Retinal pigment epithelial cell (primary cell): ENCODE measurements at places on chromosomes 2 and 18.

DNA sequence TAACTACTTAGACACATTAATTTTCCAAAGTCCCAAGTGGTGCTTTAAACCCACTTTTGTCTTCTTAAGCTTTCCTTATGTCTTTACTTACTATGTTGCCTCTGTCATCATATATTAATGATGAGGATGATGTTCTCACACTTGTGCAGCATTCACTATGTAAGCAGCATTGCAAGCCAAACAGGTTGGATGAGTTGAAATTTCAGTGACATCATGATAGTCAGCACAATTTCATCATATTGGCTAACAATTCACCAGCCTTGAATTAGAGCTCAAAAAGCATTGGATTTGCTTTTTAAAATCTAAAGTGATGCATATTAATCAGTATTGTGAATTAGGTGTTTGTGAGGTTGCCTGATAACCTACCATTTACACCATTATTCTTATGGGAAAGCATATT lies 7.7 kb downstream of the APLF start:
- no peak for DNase-seq

DNA sequence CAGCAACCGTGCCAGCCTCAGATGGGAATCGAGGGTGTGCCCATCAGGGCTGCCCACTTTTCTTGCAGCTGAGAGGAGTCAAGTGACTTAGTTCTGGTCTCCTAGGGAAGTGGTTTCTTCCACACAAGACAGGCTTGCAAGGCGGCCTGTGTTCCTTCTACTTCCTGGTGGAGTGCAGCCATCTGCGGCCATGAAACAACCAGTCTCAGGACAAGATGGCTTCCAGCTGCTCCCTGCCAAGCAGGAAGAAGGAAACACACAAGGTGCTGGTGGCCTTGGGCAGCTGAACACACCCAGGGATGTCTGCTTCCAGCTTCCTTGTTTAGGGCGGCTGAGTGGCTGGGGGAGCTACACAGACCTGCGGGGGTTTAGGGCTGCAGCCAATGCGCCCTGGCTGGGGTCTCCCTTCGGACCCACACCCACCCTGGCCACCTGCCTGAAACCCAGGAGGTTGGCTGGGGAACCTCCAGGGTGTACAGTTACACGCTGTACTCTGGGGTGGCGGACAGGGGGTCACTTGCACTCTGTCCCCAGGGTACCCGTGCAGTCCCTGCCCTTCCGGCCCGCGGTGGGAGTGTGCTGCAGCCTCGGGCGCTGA lies 34.7 kb downstream of the PTPN18 start:
- no peak for DNase-seq

DNA sequence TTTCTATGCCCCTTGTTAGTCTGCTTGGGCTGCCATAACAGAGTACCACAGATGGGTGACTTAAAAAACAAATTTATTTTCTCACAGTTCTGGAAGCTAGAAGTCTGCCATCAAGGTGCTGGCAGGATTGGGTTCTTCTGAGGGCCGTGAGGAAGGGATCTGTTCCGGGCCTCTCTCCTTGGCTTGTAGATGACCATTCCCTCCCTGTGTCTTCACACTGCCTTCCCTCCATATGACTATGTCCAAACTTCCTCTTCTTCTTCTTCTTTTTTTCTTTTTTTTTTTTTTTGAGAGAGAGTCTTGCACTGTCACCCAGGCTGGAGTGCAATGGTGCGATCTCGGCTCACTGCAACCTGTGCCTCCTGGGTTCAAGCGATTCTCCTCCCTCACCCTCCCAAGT lies 13.1 kb upstream of the CCNYL1 start:
- DNase-seq: no peak

DNA sequence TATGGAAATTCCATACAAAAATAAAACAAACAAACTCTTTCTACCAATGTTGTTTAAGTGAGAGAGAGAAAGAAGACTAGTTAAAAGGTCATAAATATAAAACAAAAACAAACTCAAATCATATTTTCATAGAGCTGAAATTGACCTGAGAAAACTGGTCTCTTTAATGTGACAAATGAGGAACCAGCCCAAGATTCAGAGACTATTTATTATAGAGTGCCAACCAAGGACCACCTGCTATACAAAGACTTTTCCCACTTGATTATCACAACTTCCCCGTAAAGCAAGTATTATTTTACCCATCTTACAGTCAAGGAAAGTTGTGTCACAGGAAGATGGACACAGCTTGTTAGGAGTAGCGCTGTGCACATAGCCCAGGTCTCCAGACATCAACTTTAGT lies 13.3 kb downstream of the ANKRD44 start:
- DNase-seq: no peak

GRCh38 chr2:25808006-25808383 lies 70.3 kb downstream of the ASXL2 start:
- DNase-seq: no peak

- DNase-seq: no peak
These were observed 7.6 kb downstream of the WDR35 start for GRCh38 chr2:19982268-19982667.

DNA sequence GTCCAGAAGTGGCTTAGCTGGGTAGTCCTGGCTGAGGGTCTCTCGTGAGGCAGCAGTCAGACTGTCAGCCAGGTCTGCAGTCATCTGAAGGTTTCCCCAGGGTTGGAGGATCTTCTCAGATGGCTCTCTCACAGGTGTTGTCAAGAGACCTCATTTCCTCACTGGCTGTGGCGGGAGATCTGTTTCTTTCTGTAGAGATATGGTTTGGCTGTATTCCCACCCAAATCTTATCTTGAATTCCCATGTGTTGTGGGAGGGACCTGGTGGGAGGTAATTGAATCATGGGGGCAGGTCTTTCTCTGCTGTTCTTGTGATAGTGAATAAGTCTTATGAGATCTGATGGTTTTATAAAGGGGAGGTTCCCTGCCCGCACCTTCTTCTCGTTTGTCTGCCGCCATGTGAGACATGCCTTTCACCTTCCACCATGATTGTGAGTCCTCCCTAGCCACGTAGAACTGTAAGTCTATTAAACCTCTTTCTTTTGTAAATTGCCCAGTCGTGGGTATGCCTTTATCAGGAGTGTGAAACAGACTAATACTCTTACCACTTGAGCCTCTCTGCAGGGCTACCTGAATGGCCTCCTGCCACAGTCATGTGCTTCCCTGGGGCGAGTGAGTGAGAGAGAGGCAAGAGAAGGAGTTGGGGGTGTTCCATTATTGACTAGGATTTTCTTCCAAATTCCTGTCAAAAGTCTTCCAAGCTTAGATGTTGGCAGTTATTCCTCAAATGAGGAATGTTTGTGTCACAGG lies 23.6 kb downstream of the MALT1 start:
- no peak for DNase-seq

GRCh38 chr2:181679544-181679979 lies 755 bp downstream of the NEUROD1 start:
- no peak for DNase-seq

DNA sequence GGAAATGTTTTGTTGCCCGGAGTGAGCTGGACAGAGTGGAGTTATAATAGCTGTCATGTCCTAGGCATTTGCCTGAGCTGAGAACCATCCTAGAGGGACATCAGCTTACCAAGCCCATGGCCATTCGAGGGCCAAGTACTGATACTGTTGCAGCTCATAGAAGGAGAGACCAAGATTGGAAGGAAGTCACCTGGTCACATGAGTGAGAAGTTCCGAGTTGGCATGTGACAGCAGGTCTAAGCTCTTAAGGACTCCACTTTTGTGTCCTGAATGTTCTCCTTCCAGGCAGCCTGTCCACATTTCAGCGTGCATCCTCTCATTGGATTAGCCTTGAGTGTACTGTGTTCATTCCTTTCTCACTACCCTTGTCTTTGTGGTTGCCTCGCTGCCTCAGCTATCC lies 4.4 kb downstream of the FHOD3 start:
- DNase-seq: no peak

- DNase-seq: no peak
These were observed 435.8 kb upstream of the MEIS1 start for GRCh38 chr2:65999103-65999502.

DNA sequence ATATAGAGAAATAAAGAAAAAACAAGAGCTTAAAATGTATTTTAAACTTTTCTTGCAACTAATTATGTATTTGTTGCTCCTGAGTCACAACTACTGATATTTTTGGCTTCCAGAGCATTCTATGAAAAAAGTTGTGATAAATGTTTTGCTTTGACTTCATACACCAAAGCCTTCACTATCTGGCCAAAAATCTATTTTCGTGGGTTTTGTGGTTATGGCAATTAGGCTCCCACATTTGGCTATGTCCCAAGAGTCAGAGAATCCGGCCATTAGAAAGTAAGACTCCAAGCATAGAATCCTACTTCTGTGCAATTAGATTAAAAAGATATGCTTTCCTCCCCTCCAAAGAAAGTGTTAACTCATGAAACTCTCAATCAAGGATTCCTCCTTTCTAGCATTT lies 1456.1 kb upstream of the ACVR2A start:
- DNase-seq: peak; percentile 88

DNA sequence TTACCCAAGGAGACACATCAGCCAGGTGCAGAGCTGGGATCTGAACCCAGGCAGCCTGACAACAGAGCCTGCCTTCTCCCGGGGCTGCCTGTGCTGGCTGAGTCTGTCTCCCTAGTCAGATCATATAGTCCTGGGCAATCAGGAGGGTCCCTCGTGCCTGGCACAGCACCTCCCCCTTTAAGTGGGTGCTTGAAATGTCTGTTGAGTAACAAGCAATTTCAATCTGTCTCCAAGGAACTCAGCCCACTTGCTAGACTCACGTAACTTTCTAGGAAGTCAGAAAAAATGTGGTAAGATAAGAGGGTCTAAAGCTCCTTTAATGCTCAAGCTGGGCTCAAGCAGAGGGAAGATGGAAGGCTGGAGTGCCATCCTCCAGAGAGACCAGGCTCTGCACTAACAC lies 51.9 kb downstream of the REEP1 start:
- no peak for DNase-seq

GRCh38 chr2:60844105-60844504 lies 37.3 kb upstream of the REL start:
- DNase-seq: no peak

GRCh38 chr2:221050020-221050795 lies 521.9 kb downstream of the EPHA4 start:
- no peak for DNase-seq

DNA sequence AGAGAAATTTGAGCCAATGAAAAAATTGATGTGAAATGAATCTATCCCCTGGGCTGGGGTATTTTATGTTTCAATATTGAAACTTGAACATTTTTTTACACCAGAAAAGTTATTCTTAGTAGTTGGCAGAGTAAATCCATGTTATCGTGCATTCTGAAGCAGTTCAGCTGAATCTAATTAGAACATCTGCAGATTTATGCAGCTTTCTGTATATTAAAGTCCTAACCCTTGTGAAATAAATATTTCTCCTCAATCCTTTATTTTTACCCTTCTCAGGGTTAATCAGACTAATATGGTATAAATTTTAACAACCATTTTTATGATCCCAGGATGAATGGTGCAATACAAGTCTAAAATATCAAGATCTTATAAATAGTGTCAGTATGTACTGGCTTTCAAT lies 69.5 kb downstream of the CDH20 start:
- no peak for DNase-seq

- DNase-seq: no peak
These were observed 61.5 kb downstream of the EMILIN2 start for GRCh38 chr18:2908166-2908945.

- DNase-seq: no peak
These were observed 210.5 kb downstream of the HDAC4 start for GRCh38 chr2:239190361-239190760.

- no peak for DNase-seq
These were observed 34.1 kb upstream of the REEP1 start for GRCh38 chr2:86371527-86371926.

GRCh38 chr2:42602218-42602875 lies 33.9 kb downstream of the MTA3 start:
- no peak for DNase-seq

- no peak for DNase-seq
These were observed 60.9 kb downstream of the HDAC4 start for GRCh38 chr2:239339726-239340601.

GRCh38 chr18:63216516-63217311 lies 102.9 kb downstream of the BCL2 start:
- DNase-seq: no peak

DNA sequence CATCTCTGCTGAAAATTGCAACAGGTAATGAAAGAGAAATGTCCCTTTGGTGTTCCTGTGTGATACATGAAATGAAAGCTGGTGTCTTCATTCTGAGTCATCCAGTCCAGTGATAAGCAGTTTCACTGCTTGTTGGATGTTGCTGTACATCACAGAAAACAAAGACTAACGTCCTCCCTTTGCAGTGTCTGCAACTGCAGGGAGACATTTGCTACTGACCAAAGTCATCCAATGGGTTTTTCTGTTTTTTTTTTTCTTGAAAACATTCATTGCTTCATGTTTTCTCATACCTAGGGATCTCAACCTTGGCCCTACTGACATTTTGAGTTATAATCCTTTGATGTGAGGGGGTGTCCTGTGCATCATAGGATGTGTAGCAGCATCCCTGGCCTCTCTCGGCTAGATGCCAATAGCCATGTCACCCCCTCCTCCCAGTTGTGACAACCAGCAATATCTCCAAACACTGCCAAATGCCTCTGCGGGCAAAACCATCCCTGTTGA lies 63.6 kb upstream of the FZD5 start:
- no peak for DNase-seq

DNA sequence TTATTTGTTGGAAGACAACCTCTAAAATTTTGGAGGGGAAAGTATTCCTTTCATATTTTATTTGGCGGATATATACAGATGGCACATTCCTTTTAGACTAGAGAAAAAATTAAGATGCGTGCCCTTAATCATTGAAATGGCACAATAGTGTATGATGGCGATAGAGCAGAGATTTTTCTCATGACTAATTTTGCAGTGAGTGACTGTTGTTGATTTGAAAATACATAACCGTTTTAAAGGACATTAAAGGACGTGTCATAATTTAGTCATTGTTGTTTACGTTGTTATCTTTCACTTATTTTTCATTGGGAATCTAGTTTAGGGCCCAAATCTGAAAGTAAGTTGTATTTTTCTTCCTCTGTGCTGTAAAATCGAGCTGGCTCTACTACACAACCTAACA lies 61.7 kb downstream of the CERS6 start:
- no peak for DNase-seq

DNA sequence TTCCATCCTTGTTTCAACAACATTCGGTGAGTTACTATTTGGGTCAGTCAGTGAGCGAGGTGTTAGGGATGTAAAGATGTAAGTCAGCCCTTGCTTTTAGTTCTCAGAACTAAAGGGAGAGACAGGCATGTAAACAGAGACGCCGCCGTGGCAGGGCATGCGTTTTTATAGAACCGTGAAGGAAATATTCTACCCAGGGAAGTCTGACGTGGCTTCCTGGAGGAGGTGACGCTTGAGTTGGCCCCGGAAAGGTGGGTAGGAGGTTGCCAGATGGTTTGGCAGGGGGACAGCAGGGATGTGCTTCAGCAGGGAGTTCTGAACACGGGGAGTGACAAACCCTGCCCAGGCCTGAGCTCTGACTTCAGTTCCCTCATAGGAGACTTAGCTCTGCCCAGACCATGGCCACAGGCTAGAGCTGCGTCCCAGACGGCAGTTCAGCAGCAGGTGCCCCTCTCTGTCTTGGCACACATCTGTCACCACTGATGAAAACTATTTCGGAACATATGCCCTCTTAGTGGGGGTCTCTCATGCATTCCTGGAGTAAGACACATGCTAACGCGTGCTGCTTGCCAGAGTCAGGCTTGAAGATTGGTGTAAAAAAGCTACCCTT lies 23.4 kb upstream of the RPL31 start:
- DNase-seq: no peak
